ENCODE measurements at places on chromosomes 1 and 21. TPM values are rescaled to one million over a fixed set of nuclear protein-coding genes. Genes with fewer than 3 reads are reported as not detected.

The FNBP1L gene
- 251 TPM for total RNA-seq

DNA sequence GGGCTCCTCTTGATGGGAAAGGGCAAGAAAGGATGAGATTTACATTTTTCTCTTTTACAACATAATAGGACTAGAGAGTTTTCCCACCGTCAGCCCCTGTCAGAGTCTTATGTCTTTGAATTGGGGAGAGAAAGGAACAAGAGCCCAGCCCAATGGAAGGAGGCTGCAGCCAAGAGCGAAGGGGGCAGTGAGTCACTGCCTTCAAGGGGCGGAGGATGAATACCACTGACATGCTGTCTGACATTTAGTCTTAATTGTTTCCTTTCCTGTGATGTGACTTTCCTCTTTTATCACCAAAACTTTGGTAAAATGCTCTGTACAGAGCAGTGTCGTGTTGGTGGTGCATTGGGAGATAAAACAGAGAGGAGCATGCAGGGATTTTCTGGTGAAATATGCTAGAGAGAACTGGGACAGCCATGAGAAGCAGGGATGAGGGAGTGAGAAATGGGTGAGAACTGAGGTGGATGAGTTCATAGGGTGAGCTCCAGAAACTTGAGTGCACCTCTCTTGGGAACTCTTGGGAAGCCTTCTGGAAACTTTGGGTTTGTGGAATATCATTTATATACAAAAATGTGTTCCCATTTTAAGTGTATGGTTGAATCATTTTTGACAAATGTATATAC lies 179.9 kb upstream of the FGGY start:
- DNase-seq, result no peak

The SEC16B gene
- 0.93 TPM for total RNA-seq

- no peak for DNase-seq
Measured at GRCh38 chr1:5369223-5369622, 623.0 kb downstream of the NPHP4 start.

The SPRR1B gene
- not detected for total RNA-seq

The DUSP10 gene
- 21.5 TPM for total RNA-seq

The CCDC17 gene
- 3.8 TPM for total RNA-seq

- DNase-seq, result no peak
Measured at GRCh38 chr1:222975472-222976122, 160.8 kb downstream of the DISP1 start.

The RHBDL2 gene
- not detected for total RNA-seq

The SPATA6 gene
- total RNA-seq, result 11.3 TPM

The TNNT2 gene
- not detected for total RNA-seq

GRCh38 chr1:116257341-116257767 lies 115.7 kb upstream of the ATP1A1 start:
- DNase-seq, result no peak

GRCh38 chr1:166057650-166058049 lies 109.2 kb downstream of the FAM78B start:
- no peak for DNase-seq

The HSPA6 gene
- total RNA-seq, result not detected

DNA sequence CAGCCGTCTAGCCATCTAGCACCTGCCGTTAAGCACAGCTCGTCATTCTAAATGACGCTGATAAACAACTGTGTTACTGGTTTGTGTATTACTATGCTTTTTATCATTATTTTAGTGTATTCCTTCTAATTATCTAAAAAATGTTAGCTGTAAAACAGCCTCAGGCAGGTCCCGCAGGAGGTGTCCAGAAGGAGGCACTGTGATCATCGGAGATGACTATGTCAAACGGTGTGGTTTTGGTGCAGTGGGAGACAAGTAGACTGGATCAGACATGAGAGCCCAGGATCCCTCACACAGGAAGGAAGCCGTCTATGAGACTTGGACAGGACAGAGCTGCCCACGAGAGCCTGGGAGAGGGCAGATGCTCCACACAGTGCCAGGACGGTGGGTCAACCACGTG lies 55.3 kb upstream of the COL6A1 start:
- DNase-seq, result no peak

- no peak for DNase-seq
Measured at GRCh38 chr1:241323514-241324195, 33.4 kb downstream of the RGS7 start.

The AMY1C gene
- total RNA-seq, result not detected

The OR6N1 gene
- total RNA-seq, result not detected

- DNase-seq, result no peak
Measured at GRCh38 chr1:113782406-113782805, 23.1 kb upstream of the PHTF1 start.

The BSDC1 gene
- 161 TPM for total RNA-seq

DNA sequence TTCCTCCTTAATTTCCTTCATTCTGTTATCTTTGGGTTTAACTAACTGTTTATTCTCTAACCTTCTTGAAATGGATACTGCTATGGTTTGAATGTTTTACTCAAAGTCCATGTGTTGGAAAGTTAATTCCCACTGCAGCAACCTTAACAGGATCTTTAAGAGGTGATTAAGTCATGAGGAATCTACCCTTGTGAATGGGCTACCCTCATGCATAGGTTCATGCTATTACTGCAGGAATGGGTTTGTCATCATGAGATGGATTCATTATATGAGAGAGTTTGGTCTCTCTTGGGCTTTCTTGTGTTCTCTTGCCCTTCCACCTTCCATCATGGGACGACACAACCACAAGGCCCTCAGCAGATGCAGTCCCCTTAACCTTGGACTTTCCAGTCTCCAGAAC lies 516.9 kb downstream of the ADGRL2 start:
- no peak for DNase-seq

The VTCN1 gene
- not detected for total RNA-seq

GRCh38 chr1:226535666-226536065 lies 12.9 kb upstream of the STUM start:
- DNase-seq, result no peak

The FAM78B gene
- 66.0 TPM for total RNA-seq

- DNase-seq, result no peak
Measured at GRCh38 chr1:158830074-158830677, 975 bp upstream of the MNDA start.

DNA sequence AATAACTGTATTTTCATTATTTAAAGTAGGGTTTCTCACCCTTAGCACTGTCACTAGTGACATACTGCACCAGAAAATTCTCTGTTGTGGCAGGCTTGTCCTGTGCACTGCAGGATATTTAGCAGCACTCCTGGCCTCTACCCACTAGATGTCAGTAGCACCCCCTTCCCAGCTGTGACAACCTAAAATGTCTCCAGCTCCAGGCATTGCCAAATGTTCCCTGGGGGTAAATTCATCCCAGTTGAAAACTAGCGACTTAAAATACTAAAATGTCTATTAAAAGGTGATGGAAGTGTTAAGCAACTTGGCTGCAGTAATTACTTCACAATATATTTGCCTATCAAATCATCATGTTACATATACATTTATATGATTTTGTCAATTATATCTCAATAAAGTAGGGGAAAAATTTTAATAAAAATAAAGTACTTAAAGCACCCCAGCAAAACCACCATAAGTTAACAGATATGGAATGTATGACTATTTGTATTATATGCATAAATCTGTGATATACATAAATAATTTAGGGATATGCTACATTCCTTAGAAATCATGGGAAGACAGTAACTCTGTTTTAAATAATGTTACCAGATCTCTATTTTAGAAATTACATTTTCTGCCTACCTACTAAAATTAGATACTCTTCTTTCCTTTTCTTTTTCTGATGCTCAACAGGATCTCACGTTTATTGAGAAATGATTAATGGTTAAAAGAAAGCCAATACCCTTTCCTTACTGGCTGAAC lies 74.6 kb downstream of the ARID4B start:
- DNase-seq, result peak; percentile 72

GRCh38 chr1:148289647-148290046 lies 137.6 kb upstream of the NBPF11 start:
- DNase-seq, result no peak

DNA sequence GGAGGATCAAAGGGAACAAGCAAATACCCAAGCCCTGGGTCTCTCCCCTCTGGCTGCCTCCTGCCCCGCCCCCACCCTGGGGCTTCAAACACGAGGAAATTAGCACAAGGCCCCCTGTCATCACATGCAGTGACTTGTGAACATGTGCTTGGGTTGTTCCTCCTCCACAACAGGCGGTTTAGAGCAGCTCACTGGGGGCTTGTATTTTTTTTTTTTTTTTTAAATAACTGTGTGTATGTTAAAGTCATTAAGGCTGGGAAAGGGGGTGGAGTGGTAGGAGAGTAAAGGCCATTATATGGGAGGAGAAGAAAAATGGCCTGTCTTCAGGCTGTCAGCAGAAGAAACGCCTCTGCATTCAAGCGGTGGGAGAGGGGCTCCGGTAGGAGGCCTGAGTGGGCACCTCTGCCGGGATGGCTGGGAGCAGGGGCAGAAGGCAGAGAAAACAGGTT lies 64.2 kb downstream of the PLXNA2 start:
- no peak for DNase-seq

DNA sequence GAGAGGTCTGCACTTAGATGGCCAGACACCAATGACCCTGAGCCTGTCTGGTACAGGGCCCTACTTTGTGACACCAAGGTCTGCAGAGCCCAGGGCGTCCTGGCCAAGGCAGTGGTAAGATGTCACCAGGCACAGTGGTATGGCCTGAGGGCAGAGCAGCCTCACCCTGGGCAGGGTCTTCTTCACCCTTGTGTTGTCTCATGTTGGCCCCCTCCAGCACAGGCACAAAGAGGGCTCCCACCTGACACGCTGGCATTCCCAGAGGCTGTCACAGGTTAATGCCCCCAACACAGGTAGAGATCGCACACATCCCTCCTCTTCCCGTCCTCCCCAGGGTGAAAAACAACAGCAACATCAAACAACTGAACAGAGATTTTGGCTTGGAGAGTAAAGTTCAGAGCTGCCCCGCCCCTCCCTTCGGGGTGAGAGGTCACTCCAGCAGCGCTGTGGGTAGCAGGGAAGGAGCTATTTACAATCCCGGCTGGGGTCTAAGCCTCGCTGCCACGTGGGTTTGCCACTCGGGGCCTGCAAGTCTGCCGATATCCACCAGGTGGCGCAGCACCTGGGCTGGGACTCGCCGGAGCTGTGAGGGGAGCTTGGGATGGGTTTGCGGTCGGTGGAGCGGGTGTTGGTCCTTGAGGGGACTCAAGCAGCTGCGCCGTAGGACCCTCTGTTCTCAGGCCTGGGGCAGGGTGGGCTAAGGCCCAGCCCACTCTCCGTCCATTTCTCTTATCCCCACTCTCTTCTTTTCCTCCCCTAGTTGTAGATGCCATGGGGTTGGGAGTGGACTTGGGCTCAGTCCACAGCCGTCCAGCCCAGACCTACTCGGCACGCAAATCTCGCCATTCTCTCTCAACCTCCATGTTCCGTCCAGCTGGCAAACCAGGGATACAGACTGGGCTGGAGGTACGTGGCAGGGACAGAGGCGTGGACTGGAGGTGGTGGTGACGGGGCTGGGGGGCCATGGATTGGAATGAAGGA lies 12.7 kb downstream of the EFNA3 start:
- peak; percentile 92 for DNase-seq

DNA sequence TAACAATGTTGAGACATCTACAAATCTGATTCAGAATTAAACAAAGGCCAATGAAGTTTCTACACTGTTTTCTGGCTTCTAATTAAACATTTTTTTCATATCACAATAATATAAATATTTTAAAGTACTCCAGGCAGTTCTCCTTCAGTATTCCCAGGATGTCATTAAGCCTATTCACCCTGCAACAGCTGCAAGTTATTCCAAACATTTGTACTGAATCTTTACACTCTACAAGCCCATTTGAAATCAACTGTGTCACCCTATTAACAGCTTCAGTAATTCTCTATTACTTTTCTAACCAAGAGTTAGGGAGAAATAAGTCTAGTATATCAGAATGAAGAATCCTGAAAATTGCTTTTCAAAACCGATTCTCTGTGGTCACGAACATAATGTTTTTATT lies 124.6 kb downstream of the OLFML2B start:
- DNase-seq, result no peak

The IL10 gene
- total RNA-seq, result not detected

DNA sequence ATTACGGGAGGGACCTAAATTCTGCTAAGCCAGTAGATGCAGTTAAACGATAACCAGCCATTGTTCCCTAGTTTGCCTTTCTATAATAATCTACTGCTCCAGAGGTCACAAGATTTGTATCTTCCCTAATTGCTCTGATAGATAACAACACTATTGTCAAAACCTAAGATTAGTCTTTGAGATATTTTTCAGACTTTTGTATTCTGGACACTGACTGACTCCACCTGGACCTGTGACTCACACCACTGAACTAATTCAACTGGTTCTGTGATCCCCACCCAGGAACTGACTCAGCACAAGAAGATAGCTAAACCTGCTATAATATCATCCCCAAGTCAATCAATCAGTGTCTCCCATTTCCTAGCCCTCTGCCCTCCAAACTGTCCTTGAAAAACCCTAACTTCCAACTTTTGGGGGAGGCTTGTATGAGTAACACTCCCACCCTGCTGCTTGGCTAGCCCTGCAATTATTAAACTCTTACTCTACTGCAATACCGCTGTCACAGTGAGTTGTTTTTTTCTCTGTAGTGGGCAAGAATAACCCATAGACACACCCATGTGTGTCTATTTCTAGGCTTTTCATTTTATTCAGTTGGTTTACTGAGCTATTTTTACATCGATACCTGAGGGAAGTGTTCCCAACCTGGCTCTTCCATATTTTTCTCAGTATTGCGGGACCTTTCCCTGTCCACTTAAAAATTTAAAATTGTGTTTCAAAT lies 11.2 kb downstream of the KIFAP3 start:
- no peak for DNase-seq

DNA sequence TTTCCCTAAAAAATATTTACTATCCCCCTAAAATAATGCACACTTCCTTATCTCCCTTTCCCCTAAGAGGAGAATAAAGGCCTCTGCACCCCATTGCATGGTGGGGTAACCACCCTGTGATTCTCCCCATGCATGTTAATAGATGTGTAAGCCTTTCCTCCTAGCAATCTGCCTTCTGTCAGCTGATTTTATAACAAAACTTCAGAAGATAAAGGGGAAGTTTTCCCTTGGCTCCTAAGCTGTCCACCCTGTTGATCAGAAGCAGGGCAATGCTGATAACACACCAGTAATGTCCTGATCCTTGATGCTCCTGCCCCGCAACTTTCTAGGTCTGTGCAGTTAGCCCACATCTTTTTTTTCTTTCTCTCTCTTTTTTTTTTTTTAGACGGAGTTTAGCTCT lies 11.4 kb upstream of the RNF187 start:
- no peak for DNase-seq

DNA sequence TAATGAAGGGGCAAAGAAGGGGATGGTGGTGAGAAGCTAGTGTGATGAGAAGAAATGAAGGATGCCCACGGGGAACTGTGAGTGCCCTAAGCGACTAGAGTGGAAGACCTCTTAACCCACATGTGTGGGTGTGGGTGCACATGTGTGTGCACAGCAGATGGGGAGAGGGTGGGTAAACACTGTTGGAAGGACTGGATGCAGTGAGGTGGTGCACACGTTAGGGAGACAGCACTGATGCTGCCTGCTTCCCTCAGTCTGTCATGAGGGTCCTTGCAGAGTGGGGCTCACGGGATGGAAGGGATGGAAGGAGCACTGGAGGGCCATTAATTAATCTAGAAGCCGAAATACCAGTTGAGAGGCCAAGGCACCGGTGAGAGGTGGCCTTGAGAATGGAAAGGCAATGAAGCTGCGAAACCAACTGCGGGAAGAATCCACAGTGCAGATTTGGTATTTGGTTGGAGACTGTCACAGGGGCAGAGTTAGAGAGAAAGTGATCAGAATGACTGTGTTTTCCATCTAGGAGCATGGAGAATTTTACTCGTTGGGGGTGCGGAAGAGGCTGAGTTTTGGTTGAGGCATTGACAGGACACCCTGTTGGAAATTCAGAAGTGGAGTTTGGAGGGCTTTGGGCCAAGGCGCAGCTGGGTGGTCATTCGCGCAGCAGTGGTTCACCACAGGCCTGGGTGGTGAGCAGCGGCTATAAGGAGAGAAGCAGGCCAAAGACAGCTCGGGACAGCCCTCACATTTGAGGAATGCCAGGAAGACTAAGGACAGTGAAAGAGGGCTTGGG lies 15.8 kb downstream of the RCSD1 start:
- no peak for DNase-seq
